ENCODE measurements at places on chromosomes 4 and X.

- no peak for DNase-seq
Observed at GRCh38 chrX:50698944-50699343, 115.0 kb downstream of the SHROOM4 start.

- DNase-seq, result no peak
Observed at GRCh38 chr4:113407409-113407808, 354.1 kb downstream of the CAMK2D start.

- DNase-seq, result no peak
Observed at GRCh38 chrX:49761481-49761880, 65.7 kb upstream of the PAGE1 start.

DNA sequence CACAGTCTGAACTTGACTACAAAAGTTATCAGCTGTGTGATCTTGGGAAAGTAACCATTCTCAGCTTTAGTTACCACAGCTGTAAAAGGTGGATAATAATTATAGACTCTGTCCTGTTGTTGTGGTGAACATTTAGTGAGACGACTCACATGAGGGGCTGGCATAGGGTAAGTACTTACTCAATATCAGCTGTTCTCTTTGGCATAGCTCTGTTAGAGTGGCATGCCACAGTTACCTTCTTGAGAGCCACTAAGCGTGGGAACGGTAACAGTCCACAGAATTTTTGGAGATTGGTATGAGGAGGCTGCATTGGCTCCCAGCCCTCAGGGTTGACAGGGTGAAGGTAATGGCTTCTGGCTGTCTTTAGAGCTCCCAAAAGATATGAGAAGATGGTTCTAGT lies 13.2 kb upstream of the HAND2 start:
- DNase-seq, result no peak

- no peak for DNase-seq
Observed at GRCh38 chrX:13845721-13846378, 29.0 kb upstream of the GPM6B start.

DNA sequence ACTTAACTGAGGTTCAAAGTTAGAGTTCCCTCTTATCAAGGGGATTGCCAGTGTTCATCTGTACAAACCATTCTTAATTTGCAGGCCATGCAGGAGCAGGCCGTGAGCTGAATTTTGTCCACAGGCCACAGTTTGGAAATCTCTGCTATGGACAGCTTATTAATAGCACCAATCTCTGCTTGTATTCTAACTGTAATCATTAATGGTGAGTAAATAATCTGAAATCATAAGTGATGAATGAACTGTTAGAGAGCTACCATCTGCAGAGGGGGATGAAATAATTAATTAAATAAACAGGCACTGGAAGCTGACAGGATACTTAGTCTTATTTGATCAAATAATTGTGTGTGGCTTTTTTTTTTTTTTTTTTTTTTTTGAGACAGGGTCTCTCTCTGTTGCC lies 48.5 kb upstream of the PDLIM3 start:
- DNase-seq, result no peak

- DNase-seq, result no peak
Observed at GRCh38 chr4:153079857-153080391, 124.3 kb upstream of the TRIM2 start.

DNA sequence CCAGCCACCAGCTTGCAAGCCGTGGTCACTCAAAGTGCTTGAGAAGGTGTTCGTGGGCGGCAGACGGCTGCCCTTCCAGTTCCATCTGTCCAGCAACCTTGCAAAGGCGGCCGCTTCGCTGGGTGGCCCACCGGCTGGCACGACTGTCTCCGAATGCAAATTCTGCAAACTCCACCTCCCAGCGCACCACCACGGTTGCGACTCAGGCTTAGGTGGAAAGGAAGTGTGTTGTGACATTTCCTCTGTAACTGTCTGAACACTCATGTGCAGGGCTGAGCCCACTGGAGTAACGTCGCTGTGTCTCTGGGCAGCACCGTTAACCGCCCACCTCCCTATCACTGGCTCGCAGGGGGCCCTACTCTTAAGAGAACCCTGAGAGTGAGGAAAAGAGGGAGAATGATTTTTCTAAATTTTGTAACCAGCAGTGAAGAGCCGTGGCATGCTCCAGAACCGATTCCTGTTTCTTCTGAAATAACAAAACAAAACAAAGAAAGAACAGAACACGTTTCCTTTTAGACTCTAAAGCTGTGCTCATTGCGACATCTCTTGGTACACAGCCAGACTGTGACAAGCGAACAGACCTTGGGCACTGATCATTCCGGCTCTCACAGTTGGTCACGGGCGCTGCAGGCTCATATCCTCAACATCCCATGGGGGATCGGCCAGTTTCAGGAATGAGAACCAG lies at the start of gene P2RY8:
TSS of gene P2RY8 (minus strand) at position 155 of the 685 bp plus-strand sequence. CDS start 70,627 bp downstream, outside the sequence.
- peak; percentile 84 for DNase-seq

GRCh38 chr4:152961014-152961772 lies 25.1 kb downstream of the FHDC1 start:
- no peak for DNase-seq

- DNase-seq, result no peak
Observed at GRCh38 chr4:70855464-70855863, 15.8 kb upstream of the GRSF1 start.

- no peak for DNase-seq
Observed at GRCh38 chr4:80576796-80577195, 241.3 kb downstream of the CFAP299 start.

DNA sequence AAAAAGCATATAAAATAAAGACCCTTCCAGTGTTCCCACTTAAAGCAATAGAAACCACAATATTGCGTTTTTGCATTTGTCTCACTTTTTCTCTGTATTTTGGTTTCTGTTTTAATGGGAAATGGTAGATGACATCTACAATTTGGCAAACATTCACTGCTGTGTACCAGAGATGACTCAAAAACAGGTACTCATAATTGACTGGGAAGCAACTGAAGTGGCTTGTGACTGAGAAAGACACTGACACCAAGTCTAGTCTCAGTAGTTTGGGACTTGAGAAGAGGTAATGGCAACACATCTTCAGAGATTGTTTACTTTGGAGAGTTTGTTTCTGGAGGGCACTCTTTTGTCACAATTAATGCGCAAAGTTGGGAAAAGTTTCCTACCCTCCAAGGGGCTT lies 42.0 kb downstream of the AREG start:
- DNase-seq, result no peak

DNA sequence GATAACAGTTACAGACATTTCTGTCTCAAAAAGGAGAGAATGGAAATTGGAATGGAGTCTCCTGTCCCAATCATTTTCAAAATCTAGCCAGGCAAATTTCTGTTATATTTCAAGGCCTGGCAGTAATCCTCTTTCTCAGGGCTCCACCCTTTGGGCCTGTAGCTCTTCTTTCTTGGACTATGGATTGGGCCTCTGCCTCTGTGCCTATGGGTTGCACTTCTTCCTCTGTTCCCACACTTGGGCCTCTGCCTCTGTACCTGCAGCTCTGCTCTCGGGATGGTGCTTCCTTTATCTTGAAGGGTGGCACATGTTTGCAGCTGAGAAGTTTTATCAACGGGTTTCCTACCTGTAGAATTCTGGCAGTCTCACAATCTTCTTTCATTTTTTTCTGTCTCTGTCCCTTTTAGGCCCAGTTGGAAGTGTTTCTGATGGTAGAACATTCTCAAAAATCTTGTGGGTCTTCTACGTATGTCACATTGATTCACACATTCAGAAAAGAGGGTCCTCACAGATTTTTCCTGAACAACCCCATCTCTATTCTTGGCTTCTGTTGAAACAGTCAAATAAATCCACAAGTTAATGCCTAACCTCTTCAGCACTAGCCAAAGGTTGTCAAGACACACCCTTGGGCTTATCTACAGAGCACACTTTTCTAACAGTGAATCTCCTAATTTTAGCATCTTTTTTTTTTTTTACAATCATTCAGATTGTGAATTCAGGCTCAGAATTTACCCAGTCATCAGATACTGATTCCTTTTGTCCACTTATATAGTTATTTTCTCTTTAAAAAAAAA lies 719.0 kb downstream of the RPA4 start:
- no peak for DNase-seq

GRCh38 chr4:146108756-146109155 lies 66.8 kb upstream of the LSM6 start:
- no peak for DNase-seq

GRCh38 chr4:91826186-91826585 lies 477.6 kb upstream of the GRID2 start:
- no peak for DNase-seq

DNA sequence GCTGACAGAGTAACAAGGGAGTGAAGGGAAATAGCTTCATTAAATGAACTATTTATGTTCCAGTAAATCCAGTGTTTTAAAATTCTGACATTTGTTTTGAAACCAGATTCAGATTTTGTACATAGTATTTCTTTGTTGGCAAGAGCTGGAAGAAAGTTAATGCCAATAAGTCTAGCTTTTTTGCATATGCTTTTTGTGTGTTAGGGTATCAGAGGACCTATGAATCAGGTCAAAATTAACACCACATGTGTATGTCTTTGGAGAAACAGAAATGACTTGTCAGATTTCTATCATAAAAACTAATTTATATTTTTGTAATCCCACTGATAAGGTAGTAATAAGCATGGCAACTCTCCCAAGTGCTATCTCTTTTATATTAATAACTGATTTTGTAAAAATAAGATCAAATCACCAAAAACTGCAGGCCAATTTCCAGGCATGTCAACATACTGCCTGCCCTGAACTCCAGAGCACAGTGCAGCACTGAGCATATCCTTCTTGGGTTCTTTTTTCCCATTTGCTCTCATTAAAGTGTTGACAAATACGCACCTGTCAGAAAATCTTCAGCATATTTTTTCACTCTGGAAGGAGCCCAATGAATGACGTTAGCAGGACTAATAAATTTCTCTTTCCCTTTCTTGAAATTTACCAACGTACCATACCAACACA lies 65.5 kb downstream of the SH3RF1 start:
- no peak for DNase-seq

GRCh38 chr4:8114456-8115202 lies 44.0 kb downstream of the ABLIM2 start:
- DNase-seq, result no peak

- DNase-seq, result no peak
Observed at GRCh38 chrX:136580316-136580715, 48.3 kb downstream of the VGLL1 start.

- DNase-seq, result peak; percentile 43
Observed at GRCh38 chrX:56763556-56764152, 34.6 kb downstream of the NBDY start.

GRCh38 chrX:107978707-107979307 lies 3.4 kb downstream of the TEX13B start:
- no peak for DNase-seq

GRCh38 chr4:3207531-3208037 lies 41.4 kb upstream of the MSANTD1 start:
- no peak for DNase-seq
